ENCODE measurements at places on chromosomes 5 and 9. TPM values are rescaled to one million over a fixed set of nuclear protein-coding genes. Genes with fewer than 3 reads are reported as not detected.

The ANKRD34B gene
- polyA plus RNA-seq, result not detected

The PCDHGA1 gene
- 0.09 TPM for polyA plus RNA-seq

The GNA14 gene
- polyA plus RNA-seq, result not detected

The CYSRT1 gene
- 0.80 TPM for polyA plus RNA-seq

The TLR4 gene
- polyA plus RNA-seq, result 0.09 TPM

The TICAM2 gene
- polyA plus RNA-seq, result 0.06 TPM

The GHR gene
- 1.8 TPM for polyA plus RNA-seq

The MTX3 gene
- 11.1 TPM for polyA plus RNA-seq

The SMIM33 gene
- polyA plus RNA-seq, result not detected

The NXNL2 gene
- 0.26 TPM for polyA plus RNA-seq

The SPATA24 gene
- 4.9 TPM for polyA plus RNA-seq

The KCNN2 gene
- polyA plus RNA-seq, result 0.09 TPM

The LCN12 gene
- polyA plus RNA-seq, result not detected

The ZDHHC11B gene
- not detected for polyA plus RNA-seq

The CDC42SE2 gene
- polyA plus RNA-seq, result 32.5 TPM

The NEUROG1 gene
- not detected for polyA plus RNA-seq

The FAM169A gene
- 8.9 TPM for polyA plus RNA-seq

The BSPRY gene
- polyA plus RNA-seq, result 0.54 TPM

The CCNJL gene
- 2.1 TPM for polyA plus RNA-seq

The TRIM7 gene
- polyA plus RNA-seq, result 27.6 TPM

The DDX31 gene
- 21.0 TPM for polyA plus RNA-seq

The LCN15 gene
- polyA plus RNA-seq, result not detected

The LRRC19 gene
- polyA plus RNA-seq, result not detected

The FBP2 gene
- polyA plus RNA-seq, result not detected

The ADGRD2 gene
- not detected for polyA plus RNA-seq

The OCLN gene
- 4.6 TPM for polyA plus RNA-seq

The DNAJA1 gene
- 118 TPM for polyA plus RNA-seq

The AGGF1 gene
- 20.1 TPM for polyA plus RNA-seq

The FOXD4L5 gene
- polyA plus RNA-seq, result 0.01 TPM

The CD274 gene
- 18.9 TPM for polyA plus RNA-seq

The PRDM9 gene
- not detected for polyA plus RNA-seq

The PPP2CA gene
- polyA plus RNA-seq, result 161 TPM

The NDST1 gene
- polyA plus RNA-seq, result 36.2 TPM
